AG08395 (cell line): ENCODE measurements at places on chromosomes 11 and 22.

DNA sequence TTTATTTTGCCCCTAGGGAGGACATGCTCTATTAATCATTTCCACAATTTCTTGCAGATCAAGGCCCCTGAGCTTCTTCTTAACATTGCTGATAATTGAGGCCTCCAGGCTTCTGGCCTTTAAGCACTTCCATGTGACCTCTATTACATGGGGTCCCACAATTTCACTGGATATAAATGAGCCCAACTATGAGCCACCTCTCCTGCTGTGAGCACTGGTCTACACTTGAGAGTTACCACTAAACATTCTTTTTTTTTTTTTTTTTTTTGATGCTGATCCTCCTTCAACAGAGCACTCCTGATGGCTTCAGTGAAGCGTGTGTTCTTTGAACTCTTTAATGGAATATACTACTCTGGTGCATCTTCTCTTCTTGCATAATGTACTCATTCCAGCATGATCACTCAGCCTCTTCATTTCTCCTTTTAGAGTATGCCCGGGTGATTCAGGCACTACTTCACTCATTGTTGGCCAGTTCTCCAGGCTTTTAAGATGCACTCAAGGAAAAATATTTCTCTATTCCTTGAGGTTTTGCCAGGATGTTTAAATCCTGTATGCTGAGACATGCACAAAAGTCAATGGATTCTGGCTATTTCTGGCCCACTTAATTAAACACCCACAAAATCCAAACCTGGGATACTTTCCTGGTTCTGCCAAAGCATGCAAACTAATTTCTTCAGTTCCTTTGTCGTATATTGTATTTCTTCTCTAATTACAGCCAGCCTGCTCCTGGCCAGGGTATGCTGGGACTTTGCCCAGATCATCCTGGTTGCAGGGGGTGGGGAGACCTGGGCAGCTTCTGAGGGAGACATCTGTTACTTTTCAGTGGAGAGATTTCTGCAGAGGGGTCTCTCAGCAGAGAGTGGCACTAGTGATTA is 257.8 kb upstream of the LUZP2 start:
- peak; percentile 77 for DNase-seq

DNA sequence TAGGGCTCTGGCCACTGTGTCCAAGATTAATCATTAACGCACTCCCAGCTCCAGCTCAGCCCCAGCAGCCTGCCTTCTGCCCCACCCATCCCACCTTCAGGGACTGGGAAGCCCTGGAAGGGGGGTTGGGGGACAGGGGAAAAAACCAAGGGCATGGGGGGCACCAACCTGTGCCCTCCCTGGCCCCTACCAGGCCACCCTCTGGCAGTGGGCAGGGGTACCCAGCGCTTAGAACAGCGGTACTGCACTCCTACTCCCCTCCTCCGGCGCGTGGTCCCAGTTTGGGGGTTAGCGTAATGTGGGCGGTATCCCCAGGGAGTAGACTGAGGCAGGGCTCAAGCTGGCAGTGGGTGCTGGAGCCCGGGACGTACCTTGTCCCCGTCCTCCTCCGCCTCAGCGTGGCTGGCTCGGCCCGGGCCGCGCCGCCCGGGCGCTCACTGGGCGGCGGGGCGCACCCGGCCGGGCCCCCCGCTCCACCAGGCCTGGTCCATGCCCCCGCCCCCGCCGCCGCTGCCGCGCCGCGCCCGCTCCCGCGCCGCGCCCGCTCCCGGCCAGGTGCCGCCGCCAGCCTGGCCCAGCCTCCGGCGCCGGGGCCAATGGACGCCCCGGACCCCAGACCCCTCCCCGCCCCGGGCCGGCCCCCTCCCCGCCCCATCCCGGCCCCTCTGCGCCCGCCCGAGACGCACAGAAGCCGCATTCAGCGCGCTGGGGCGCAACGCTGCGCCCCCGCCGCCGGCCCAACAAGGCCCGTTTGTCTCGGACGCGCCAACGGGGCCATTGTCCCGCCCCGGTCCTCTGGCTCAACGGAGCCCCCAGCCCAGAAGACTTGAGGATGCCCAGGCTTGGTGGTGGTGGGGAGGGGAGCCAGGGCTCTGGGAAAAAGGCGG is at the start of gene GAL3ST1:
Gene GAL3ST1, minus strand, starts transcription at position 571 of the 887 bp plus-strand sequence. CDS start 17,273 bp downstream, outside the sequence.
- no peak for DNase-seq

- DNase-seq: no peak
These were observed 278 bp downstream of the ROM1 start for GRCh38 chr11:62613291-62613778.

GRCh38 chr11:69523453-69523852 is 42.0 kb downstream of the LINC01488 start:
- no peak for DNase-seq

DNA sequence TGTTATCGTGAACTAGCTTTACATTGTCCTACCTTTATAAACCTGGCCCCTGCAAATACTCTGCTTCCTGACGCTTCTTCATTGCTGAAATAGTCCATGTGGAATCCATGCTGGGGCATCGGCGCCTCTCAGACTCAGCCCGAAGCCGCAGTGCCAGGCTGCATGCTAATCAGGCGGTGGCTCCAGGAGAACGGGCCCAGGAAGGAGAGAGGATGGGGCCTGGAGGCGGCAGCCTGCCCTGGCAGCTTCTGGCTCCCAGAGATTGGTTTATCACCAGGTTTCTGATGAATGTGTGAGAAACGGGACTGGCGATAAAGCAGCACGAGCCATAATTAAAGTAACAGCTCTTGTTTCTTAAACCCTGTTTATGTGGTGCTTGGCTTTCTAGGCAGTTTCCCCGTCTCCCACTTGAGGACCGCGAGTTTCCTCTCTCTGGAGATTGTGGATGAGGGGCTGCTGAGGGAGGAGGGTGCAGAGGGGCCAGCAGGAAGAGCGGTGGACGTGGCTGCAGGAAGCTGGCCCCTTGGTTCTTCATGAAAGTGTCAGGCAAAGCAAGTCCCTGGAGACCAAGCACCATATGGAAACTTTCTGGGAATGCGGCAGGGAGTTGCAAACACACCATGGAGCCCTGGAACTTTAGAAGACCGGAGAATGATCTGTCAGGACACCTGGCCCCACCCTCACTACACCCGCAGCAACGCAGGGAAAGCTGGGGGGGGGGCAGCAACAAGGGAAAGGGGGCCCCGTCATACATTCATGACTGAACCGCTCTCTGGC is 93.4 kb downstream of the NTM start:
- no peak for DNase-seq
